ENCODE measurements at places on chromosomes 5 and 9. TPM values are rescaled to one million over a fixed set of nuclear protein-coding genes. Genes with fewer than 3 reads are reported as not detected.

GRCh38 chr5:81301271-81302015 is at the start of gene ZCCHC9:
Gene ZCCHC9, plus strand, starts transcription at chr5:81301587. Its CDS starts 3,171 bp downstream, at chr5:81304758.
- peak; percentile 97 for DNase-seq

- no peak for DNase-seq
Observed at GRCh38 chr9:2723376-2724065, 6.2 kb downstream of the KCNV2 start.

TMEM171 gene
- total RNA-seq, result not detected

ZNF608 gene
- total RNA-seq, result 5.9 TPM

CAMK4 gene
- 0.27 TPM for total RNA-seq

MSX2 gene
- total RNA-seq, result 0.27 TPM

- DNase-seq, result no peak
Observed at GRCh38 chr9:34987160-34987901, 2.2 kb upstream of the DNAJB5 start.

- DNase-seq, result no peak
Observed at GRCh38 chr5:53923961-53924360, 363.5 kb downstream of the NDUFS4 start.

DNA sequence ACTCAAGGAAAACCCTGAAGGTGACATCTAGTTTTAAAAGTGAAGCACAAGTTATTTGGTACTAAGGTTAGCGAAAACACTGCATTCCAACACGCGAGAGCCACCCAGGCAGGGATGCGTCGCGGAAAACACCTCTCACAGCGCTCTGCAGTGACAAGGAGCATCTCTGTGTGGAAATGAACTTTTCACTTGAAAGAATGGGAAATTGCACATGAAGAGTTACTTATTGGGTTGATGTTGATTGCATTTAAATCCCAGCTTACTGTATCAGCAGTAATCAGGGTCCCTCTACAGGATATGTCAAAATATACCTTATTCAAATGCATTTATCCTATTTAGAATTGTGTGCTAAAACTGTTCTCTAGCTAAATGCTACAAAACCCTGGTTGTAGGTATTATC is 144.4 kb downstream of the BNC2 start:
- DNase-seq, result peak; percentile 21

MSANTD3 gene
- total RNA-seq, result 13.2 TPM

GRCh38 chr5:92471861-92472260 is 1088.7 kb upstream of the ARRDC3 start:
- no peak for DNase-seq

GRCh38 chr5:111134087-111134486 is 41.9 kb downstream of the WDR36 start:
- no peak for DNase-seq

DNA sequence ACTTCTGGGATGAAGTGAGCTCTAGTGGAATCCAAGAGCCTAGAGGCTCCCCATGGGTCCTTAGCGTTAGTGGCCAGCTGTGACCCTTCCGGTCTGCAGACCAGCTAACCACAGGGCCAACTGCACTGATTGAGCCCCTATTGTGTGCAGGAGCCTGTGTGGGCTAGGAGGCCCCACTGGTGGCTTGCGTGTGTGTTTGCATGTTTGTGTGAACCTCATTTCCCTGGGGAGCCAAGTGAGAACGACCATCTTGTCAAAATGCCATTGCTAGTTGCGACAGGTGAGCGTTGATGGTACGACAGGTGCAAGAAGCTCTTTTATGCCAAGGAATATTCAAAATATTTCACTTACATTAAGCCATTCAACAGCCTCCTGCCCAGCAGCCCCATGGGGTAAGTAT is 44.1 kb upstream of the ANKRD33B start:
- no peak for DNase-seq

GRCh38 chr5:97840643-97841042 is 657.6 kb upstream of the RIOK2 start:
- DNase-seq, result no peak

SLCO6A1 gene
- not detected for total RNA-seq

TOR4A gene
- total RNA-seq, result 25.0 TPM

MPDZ gene
- total RNA-seq, result 6.2 TPM

PCDHB2 gene
- 0.27 TPM for total RNA-seq

DNA sequence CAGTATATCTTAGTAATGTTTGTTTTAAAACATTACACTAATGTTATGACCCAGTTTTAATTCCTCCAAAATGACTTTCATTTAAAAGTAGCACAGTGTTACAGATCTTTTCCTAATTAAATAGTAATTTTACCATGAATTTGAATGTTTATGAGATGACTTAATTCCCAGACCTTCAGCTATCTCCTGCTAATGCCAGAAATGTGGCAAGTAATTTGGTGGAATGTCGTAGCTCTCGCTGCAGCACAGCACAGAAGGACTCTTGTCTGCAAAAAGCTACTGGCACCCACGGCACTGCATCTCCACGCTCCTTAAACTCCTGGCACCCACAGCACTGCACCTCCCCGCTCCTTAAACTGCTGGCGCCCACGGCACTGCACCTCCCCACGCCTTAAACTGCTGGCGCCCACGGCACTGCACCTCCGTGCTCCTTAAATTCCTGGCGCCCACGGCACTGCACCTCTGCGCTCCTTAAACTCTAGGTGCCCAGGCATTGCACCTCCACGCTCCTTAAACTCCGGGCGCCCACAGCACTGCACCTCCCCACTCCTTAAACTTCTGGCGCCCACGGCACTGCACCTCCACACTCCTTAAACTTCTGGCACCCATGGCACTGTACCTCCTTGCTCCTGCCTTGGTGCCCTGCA is 163.1 kb downstream of the CDK5RAP2 start:
- DNase-seq, result no peak

DNA sequence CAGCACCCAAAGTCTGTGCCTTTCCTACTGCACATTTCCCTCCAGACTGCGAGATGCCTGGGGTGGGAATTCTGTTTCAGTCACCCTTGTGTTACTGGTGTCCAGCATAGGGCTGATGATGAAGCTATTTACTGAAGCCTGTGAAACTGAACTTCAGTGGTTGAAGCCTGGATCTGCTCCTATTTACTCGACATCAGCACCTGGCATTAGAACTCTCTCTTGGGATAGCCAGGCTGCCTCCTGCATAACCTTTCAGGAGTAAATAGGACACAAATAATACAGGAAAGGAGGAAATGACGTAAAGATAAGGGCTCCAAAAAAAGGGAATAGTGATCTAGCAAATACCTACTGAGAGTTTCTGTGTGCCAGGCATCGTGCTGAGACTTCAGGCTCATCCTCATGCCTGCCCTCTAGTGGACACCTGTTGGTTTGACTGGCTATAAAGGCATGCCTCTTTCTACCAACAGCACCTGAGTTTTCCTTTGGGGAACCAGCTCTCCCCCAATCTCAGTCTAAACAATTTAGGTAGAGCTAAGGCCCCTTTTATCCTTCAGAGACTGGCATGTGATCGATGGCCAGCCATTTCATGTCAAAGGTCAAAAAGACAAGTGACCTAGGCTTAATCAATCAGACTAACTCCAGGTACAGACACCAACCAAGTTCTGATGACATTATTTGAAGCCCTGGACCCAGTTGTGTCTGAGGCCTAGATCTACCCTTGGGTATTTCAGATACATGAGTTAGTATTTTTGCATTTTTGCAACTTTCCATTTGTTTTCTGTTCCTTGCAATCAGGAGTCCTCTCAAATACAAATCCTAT is 192.1 kb upstream of the TRIM32 start:
- peak; percentile 35 for DNase-seq

CTNNAL1 gene
- 1.6 TPM for total RNA-seq

DNA sequence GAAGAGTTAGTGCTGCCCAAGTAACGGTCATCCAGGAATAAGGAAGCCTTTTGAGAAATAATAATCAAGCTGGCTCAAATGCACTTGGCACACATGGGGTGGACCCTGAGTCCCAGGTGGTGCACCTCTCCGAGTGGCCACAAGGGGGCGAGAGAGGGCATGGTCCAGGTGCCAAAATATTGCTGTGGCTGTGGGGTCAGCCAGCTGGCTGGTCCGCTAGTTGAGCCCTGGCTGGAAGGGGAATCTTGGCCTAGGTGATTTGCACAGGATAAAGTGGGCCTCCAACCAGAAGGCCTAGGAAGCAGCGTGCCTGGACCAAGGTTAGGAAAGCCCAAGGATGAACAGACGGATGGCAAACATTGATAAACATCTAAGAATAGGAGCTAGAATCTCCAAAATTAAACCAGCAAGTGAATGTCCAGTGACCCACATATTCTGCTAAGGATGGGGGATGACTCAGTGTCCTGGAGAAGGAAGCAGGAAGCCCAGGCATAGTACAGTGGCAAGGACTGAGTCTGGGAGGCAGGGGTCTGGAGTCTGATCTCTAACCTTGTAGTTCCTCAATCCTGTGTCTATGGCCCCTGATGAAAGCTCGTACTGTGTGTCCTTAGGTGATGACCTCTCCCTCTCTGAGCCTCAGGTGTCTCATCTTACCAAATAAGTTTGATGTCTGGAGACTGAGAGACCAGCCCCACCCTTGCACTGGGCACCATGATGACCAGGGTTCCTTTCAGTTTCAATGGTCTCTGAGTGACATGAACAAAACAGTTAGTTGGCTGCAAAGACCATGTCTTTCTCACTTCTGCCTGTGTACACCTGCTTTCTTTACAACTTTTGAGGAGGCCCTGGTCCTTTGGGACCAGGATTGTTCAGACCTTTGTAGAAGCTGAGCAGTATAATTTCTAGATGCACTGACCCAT is 19.2 kb upstream of the SHB start:
- DNase-seq, result peak; percentile 65

DNA sequence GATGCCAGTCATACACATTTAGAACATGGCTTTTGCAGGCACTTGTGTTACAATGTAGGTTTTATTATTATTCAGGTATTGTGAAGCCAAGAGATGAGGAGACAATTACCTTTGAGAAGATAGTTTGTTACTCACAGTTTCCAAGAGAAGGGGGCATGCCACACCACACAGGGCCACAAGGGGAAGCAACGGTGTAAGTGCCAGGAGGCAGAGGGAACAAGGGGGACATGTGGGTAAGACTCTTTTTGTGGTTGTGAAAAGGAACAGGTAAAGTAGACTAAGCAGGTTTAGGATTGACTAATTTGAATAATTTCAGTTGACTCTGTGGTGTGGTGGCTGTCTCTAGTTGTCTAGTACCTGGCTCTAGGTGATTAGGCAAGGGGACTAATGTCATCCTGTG is 191.2 kb downstream of the TRPM6 start:
- no peak for DNase-seq

GRCh38 chr5:61069150-61069549 is 93.1 kb downstream of the SMIM15 start:
- no peak for DNase-seq

GRCh38 chr9:119701651-119702050 is 332.4 kb upstream of the BRINP1 start:
- DNase-seq, result no peak

- DNase-seq, result no peak
Observed at GRCh38 chr9:68643901-68644809, 60.9 kb upstream of the PIP5K1B start.

CFAP77 gene
- total RNA-seq, result not detected

GRCh38 chr5:66553916-66554575 is 42.1 kb upstream of the MAST4 start:
- DNase-seq, result peak; percentile 20

CXCL14 gene
- under 0.01 TPM for total RNA-seq

FST gene
- 0.27 TPM for total RNA-seq

DNA sequence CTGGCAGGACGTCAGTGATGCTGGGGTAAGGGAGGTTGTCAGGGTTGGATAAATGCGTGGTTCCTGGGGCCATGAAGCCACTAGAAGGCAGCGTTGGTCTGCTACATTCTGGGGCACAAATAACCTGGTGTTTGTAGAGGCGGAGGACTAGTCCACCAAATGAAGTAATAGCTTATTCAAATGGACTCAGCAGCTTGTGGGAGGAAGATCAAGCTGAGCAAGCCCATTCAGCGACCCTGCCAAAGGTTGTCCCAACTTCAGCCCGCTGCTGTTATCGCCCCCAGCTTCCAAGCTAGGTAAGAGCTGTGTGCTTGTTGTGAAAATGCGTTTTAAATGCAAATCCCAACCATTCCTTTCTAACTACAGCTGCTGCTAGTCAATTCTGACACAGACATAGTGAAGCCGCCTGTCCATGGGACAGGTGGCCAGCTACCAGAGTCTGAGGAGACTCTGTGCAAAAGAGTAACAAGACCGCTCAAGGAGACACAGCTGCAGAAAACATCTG is 7.6 kb upstream of the FAM240B start:
- DNase-seq, result no peak

CTSV gene
- total RNA-seq, result under 0.01 TPM

ARHGEF37 gene
- 0.27 TPM for total RNA-seq

Measured in hematopoietic multipotent progenitor cell (in vitro differentiated cells).